Hippocampal formation (tissue), 2 donors: ENCODE measurements at places on chromosomes 16 and 17.

DNA sequence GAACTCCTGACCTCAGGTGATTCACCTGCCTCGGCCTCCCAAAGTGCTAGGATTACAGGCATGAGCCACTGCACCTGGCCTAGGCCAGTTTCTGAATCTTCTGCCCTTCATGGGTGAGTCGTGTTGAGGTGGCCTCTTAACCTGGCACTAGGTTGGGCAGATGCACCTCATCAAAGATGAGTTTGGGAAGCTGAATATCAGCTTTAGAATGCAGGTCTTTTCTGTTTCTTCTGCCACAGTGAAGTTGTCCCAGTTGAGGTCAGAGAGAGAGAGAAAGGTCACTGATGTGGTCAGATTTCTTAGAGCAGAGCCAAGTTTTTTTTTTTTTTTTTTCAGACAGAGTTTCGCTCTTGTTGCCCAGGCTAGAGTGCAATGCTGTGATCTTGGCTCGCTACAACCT lies 111.3 kb upstream of the WSCD1 start:
- DNase-seq = no peak

- DNase-seq = no peak
Observed at GRCh38 chr17:54793271-54793670, 107.4 kb upstream of the TOM1L1 start.

- no peak for DNase-seq
Observed at GRCh38 chr16:57977418-57978069, 6.6 kb upstream of the CNGB1 start.

- DNase-seq = no peak
Observed at GRCh38 chr17:80822700-80823410, 168.8 kb upstream of the CHMP6 start.

- no peak for DNase-seq
Observed at GRCh38 chr17:53016085-53016484, 806.6 kb upstream of the KIF2B start.

DNA sequence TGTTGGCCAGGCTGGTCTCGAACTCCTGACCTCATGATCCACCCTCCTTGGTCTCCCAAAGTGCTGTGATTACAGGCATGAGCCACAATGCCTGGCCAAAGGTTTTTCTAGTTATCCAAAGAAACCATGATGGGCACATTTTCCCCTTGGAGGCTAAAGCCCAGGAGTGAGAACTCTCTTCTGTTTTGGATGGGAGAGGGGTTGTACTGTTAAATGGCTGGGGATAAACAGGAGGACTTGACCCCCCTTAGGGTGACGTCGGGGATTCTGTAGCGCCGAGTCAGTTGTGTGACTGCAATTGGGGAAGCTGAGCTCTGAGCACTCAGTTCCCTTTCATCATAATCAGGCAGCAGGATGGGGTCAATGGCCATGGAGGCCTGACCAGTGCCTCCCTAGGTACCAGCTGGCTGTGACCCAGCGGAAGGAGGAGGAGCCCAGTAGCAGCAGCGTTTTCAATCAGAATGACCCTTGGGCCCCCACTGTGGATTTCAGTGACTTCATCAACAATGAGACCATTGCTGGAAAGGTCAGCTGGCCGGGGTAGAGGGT lies 4.1 kb downstream of the AOC3 start:
- DNase-seq = no peak

DNA sequence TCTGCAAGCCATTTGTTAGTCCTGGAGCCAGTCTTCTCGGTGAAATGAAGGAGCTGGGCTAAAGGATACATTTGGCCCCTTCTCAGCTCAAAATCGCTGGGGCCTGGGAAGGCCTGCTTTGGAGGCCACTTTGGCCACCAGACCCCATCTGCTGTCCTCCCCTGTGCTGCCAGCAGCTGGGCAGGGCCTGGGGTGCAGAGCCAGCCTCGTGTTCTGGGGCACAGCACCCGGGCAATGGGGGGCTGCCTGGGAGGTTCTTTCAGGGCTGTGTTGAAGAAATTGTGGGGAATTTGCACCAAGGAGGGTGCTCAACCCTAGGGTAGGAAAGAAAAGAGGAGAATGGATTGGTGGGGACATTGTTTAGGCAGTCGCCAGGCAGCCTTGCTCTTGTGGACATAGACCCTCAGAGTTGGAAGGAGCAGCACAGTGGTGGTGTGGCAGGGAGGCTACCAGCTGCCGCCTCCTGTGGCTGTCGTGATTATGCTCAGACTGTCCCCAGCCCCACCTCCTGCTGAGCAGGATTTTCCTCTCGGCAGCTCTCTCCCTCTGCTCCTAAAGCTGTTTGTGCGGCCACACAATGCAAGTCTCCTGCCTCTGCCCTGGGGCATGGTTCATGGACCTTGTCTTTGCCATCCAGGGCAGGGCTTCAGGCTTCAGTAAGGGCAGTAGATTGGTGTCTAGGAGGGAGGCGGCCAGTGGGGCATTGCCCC lies 174.8 kb downstream of the NTN1 start:
- no peak for DNase-seq

DNA sequence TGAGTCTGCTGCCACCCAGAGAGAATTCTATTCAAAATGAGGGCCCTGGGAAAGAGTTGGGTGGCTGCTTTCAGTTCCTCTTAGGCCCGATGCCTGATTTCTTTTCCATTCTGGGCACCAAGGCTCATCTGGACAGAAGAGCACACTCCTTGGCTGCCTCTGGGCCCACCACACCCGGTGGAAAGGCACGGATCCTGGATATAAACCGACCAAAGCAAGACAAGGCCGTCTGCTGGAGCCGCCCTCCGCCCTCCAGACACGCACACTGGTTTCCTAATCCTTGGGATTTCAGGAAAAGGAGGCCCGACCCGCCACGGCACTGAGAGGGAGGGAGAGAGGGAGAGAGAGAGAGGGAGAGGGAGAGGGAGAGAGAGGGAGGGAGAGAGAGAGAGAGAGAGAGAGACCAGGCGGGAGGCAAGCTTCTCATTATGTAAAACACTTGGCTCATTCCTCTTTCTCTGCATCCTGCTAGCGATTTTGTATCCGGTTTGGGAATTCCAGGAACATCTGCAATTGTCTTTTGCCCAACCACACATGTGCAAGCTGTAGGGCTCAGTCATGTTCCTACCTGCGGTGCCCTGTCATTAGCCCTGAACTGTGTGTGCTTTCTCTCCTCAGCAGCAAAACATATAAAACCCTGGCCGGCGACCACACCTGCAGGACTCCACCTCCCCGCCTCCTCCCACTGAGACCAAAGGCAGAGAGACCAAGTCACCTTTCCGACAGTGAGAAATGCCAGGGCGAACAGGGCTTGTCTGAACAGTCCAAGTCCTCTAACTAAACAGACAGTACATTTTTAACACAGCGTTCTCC lies 347.2 kb downstream of the SOX9 start:
- DNase-seq = peak; percentile 21

- no peak for DNase-seq
Observed at GRCh38 chr17:77363821-77364361, 223.1 kb downstream of the SEC14L1 start.

DNA sequence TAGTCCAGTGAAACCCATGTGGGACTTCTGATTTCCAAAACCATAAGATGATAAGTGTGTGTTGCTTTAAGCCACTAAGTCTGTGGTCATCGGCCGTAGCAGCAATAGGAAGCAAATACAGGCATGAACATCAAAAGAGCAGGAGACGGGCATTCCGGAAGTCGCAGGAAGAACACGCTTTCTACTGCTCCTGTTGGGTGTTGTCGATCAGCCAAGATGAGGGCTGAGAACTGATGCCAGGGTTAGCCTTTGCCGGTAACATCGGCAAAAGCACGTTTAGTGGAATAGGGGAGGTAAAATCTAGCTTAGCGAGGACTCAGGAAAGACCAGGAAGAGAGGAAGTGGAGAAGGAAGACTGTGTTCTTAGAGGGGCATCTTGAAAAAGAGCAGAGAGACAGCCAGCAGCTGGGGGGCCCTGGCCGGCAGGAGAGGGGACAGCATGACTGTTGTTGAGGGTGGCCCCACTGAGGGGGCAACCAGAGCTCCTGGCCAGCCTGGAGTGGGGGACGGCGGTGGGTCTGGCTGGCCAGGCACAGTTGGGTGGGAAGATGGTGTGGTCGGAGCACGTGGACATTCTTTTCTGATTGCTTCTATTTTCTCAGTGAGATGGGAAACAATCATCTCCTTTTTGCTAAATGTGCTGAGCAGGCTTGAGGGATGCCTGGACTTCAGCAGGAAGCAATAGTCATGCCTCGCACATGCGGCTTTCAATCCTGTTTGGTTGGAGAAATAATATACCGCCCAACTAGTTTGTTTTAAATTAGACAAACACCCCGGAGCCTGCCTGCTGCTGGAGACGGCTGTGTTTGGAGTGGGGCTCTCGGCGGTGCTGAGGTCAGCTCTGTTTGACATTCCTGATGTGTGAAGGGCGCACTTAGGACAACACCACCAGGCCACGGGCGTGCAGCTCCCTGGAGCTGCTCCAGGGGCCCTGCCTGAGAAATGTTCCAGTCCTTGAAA lies 109.9 kb downstream of the METRNL start:
- DNase-seq = no peak

GRCh38 chr17:5911919-5912318 lies 158.3 kb upstream of the WSCD1 start:
- DNase-seq = no peak

- peak; percentile 84 for DNase-seq
Observed at GRCh38 chr16:24516900-24517669, 22.3 kb upstream of the RBBP6 start.

DNA sequence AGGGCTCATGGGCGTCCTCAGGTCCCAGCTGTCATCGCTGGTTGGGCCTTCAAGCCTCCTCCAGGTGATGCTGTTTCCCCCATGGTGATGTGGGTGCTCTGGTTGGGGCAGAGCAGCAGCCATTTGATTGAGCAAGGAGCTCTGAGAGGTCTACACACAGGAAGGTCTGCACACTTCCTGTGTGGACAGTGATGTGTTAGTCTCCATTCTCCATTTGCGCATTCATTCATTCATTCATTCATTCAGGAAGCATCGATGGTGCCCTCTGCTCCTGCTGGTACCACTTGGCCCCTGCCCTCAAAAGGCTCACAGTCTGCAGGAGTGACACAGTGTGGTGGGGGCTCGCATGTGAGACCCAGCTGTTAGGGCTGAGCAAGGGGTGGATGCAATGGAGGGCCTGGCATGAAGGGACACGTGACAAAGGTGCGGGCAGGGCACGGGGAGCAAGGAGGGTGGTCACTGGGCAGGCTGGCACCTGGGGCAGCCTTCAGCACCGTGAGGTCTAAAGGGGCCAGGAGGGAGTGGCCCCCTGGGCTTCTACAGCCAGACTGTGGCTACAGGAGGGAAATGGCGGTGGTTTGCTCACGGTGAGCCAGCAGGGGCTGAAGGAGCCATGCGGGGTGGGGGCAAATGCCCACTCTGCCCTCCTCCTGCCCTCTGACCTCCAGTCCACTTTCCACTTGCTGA lies 1.5 kb downstream of the ADGRG3 start:
- DNase-seq = no peak

DNA sequence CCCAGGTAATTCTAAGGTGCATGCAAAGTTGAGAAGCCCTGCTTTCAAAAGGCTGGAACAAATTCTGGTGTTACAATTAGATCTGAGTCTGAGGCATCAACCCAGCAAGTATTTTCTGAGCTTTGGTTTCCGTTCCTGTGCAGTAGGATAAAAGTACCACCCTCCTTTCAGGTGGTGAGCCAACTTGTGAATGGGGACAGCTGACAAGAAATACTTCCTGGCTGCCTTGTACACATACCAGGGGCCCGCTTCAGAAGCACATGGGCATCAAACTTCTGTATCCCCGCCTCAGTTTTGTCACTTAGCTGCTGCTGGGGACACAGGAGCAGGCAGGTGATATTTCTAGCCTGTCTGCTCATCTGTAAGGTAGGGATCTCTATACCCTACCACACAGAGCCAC lies 252.2 kb downstream of the CPPED1 start:
- no peak for DNase-seq

DNA sequence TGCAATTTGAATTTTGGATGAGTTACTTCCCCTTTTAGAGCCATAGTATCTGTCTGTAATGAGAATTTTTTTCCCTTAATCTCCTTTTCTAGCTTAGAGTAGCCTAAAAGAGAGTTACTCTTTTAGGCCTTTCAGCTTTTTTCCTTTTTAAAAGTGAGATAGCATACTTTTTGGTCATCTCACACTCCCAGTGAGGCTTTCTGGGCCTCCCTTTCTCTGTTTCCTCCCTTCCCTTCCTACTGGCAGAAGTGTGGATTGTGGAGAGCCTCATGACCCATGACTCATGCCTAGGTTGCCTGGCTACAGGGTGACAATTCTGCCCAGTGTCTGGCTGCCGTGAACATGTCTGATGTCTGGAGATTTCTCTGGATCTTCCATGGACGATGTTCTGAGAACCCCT lies 15.2 kb downstream of the KRT23 start:
- DNase-seq = peak; percentile 25

GRCh38 chr17:71234349-71234748 lies 886.5 kb upstream of the SOX9 start:
- DNase-seq = no peak

DNA sequence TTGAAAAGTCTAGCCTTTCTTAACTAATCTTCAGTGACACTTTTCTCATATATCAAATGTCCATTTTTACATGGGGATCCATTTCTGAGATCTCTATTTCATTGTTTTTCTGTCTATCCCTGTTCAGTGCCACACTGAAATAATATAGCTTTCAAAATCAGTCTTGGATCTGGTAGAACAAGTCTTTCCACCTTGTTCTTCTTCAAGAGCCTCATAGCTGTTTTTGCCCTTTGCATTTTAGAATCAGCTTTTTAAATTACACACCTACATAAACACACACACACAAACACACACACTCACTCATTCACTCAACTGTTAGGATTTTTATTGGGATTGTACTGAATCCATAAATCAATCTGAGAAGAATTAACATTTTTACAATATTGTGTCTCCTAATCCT lies 19.2 kb downstream of the GSDMB start:
- DNase-seq = no peak

DNA sequence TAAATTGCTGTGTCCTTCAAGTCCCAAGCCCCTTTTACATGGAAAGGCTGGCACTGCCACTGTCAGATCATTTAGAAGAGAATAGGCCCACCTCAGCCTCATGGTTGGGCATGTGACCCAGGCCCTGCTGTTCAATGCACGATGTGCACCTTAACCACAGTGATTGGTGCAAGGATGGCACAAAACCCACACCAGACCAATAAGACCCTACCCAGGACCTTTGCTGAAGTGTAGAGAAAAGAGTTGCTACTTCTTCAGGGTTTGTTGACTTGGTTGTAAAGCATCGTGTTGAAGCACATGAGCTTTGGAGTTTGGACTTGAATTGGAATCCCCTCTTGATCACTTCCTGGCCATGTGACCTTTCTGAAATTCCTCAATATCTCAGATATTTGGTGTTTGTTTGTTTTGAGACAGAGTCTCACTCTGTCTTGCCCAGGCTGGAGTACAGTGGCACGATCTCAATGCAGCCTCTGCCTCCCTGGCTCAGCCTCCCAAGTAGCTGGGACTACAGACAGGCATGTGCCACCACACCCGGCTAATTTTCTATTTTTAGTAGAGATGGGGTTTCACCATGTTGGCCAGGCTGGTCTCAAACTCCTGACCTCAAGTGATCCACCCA lies 24.8 kb downstream of the DNAJA2 start:
- DNase-seq = no peak

DNA sequence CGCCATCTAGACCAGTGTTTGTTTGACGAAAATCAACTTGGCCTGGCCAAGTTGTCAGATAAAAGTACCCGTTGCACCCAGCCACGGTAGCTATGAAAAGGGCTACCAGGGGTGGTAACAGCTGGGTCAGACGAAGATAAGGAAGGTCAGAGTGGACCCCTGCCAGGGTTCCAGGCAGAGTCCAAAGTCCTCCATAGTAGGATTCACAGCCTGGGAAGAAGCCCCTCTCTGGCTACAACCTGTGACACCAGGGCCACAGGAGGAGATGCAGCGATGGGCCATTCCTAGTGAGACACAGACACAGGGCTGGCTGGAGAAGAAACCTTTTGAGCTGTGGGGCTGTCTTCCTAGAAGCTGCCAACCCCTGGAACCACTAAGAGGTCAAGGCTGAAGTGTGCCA lies 39.3 kb downstream of the MEAK7 start:
- DNase-seq = no peak
